ENCODE measurements at places on chromosomes 3 and 15.

DNA sequence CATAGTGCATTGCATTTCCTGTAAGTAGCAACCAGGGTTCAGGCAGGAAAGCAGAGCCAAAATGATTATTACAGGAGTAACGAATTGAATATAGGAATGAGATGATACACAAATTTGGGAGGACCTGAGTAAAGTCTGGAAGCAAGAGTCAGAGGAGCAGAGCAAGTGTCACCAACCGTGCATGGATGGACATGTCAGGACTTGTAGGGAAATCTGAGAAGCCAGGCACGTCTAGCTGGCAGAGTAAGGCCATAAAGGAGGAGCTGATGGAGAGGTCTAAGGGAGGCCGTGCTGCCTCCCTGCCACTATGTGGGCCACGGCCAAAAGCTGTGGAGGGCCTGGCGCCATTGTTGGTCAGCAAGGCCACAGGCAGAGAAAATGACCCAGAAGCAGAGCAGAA is 22.4 kb downstream of the GJD2 start:
- no peak for DNase-seq

DNA sequence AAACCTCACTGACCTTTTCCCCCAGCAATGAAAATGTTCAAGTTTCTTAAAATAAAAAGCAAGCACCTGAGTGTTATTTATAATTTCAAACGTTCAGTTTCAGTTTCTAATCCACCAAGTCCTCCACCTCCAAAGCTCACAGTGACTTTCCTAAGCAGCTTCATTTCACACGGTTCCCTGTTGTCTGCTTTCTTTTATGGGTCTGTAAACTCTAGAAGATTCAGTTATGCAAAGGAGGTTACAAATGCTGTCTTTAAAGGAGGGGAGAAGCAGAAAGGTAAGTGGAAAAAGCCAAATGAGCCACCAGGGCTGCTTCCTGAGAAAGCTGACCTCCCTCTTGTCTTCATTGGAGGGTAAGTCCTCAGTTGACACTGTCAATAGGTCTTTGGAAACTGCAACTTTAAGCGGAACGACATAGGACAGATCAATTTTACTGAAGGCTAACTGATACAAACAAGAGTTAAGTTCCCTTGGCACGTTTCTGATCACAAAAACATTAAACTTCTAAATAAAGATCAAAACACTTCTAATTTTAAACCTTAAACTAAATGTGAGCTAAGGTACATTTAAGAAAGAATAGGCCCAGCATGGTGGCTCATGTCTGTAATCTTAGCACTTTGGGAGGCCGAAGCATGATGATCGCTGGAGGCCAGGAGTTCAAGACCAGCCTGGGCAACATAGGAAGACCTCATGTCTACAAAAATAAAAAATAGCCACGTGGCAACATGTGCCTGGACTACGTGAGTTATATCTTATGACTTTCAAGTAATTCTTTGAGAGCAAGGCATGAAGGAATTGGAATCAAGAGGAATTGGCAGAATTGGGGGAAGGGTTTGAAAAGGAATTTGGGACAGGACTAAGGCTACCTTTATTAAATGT is 151.9 kb upstream of the UBE2E1 start:
- no peak for DNase-seq

DNA sequence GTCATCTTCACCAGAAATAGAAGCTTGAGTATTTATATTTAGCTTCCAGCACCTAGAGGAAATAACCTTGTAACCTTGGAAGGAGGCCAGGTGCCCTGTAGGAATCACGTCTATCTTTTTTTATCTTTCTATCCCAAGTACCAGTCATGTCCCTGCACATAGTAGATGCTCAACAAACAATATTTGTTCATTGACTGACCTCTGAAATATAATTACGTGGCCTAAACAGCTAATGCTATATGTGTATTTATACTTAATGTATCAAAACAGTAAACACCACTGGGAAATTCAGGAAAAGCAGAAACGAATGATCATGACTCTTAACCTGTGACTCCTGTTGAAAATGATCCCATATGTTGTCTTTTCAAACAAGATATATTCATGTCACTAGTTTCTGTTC is 97.9 kb upstream of the ADAMTSL3 start:
- no peak for DNase-seq

GRCh38 chr15:91142106-91142744 is 42.2 kb downstream of the SV2B start:
- DNase-seq: no peak

- DNase-seq: no peak
Measured at GRCh38 chr3:113157408-113158030, 53.8 kb upstream of the BOC start.

DNA sequence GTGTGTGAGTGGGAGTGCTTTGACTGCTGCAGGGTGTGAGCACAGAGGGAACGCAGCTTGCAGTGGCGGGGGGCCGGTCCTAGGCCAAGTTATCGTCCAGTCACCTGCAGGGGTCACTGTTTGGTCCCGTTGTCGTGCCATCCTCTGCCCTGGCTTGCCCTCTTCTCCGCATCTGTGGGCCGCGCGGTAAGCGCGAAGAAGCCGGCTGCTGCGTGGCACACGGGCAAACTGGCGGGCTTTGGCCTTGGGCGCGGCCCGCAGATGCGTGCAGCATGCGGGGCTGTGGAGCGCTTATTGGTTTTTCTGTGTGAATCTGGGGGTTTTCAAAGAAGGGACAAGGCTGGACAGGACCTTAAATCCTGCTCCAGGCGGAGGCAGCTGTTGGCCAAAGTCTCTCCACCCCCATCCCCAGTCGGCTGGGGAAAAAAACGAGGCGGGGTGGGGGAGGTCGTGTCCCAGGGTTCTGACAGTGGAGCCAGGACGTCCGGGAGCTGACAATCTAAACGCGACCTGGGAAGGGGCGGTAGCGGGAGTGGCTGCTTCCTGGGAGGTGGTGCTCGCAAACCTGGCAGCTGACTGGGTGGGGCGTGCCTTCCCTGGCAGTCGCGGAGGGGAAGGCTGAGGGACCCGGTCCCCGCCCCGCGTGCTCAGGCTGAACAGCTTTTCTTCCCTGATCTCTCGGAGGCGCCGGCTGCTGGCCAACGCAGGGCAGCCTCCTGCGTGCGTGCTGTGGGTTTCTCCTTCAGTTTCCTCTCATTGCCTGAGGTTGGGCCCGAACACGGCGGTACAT is 39.7 kb upstream of the VEPH1 start:
- no peak for DNase-seq

GRCh38 chr15:34154725-34155204 is 52.9 kb downstream of the PGBD4 start:
- DNase-seq: no peak

DNA sequence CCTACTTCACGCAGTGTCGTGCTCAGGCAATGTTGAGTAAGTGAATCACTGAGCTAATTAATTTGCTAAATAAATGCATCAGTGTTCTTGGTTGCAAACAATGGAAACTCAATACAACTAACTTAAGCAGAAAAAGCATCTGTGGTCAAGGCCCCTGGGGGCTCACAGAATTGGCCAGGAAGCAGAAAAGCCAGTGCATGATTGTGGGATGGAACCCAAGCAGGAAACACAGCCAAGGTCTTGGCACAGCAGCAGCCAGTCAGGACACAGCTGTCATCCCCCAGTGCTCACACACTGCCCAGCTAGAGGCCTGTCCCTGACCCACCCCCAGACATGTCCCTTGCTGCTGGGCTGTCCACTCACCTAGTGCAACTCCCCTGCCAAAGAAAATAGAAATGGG is 85.9 kb downstream of the AQP9 start:
- DNase-seq: no peak

- DNase-seq: no peak
Measured at GRCh38 chr3:187913617-187914033, 168.4 kb upstream of the BCL6 start.

GRCh38 chr3:61646360-61646759 is 85.0 kb downstream of the PTPRG start:
- DNase-seq: no peak

DNA sequence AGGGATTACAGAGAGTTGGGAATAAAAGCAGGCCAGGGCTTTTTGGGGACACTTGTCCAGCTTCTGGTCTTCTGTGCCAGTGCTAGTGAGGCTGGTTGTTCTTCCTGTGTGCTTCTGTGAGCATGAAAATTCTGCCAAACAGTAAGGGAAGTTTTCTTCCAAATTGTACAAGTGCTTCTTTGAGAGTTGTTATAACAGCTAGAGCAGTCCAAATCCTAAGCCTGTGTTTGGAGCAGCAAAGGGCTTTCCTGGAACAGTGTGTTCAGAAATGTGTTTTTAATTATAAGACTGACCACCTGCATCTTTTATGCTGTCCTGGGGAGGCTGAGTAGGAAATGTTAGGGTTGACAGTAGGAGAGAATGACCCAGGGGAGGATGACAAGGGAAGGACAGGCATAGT is 223.0 kb upstream of the P2RY1 start:
- DNase-seq: no peak

- DNase-seq: no peak
Measured at GRCh38 chr3:141746962-141747361, 8.9 kb downstream of the RNF7 start.

DNA sequence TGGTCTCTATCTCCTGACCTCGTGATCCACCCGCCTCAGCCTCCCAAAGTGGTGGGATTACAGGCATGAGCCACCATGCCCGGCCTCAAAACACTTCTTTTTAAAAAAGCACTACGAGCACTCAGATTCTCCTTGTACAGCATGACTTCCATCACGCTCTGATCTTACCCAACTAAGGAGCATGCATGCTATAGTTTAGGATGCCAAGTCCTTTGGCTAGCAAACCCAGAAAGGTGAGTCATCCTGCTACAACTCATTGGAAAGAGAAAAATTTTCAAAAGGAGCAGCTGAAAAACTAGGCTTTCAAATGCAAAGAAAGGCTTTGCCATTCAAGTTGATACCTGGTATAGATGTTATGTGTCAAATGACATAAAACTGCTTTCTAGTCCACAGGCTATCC is 70.3 kb upstream of the PRICKLE2 start:
- no peak for DNase-seq

DNA sequence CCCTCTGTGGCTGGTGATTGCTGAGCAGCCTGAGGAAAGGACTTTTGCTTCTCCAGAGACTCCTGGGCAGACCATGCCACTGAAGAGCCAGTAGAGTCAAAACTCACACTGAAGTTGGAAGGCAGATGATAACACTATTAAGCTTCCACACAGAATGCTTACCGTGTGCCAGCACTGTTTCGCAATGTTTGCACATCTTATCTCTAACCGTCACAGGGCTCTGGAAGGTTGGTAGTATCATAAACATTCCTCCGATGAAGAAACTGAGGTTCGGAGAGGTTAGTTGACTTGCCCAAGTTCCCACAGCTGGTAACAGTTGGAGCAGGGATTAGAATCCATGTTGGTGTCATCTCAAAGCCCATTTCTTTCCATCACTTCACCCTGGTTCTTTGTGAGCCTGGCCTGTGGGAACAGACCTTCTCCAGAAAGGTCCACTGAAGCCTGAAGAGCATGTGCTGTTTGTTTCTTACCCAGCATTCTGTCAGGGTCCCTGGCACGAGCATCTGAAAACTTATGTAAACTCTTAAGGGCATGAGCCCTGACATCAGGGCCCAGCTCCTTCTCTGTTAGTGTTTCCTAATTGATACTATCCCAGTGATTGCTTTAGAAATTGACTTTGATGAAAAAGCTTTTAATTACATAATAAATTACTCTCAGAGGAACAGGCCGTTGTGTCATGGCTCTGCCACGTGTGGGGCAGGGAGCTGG is 77.0 kb upstream of the PRR23C start:
- DNase-seq: no peak

GRCh38 chr15:73923156-73923487 is 3.1 kb upstream of the LOXL1 start:
- no peak for DNase-seq

DNA sequence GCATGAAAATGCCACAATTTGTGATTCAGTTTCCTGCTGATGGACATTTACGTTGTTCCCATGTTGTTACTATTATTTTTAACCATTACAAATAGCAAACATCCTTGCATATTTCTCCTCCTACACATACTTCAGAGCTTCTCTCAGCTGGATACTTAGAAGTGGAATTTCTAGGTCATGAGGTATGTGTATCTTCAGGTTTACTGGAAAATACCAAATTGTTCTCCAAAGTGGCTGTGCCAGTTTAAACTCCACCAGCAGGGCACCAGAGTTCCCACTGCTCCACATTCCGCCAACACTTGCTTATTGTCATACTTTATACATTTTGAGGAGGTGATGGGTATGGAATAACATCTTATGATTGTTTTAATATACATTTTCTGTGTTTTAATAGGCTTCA is 45.7 kb downstream of the PRR23E start:
- DNase-seq: no peak

- no peak for DNase-seq
Measured at GRCh38 chr15:37397266-37398022, 297.1 kb upstream of the MEIS2 start.

DNA sequence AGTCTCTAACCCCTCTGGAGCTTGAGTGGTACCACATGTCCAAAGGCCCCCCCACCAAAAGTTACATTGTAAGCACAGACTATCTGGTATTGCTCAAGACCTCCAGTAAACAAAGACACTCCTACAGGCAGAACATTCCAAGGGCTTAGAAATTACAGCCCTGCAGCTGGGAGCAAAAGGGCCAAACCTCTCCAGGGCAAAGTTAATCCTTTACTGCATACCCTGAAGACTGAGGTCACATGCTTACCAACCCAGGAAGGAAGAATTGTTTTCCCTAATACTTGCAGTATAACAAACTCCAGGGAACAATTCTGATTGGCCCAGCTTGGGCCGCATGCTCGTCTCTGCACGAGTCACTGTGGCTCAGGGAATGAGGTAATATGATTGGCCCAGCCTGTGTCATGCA is 266.1 kb upstream of the NR2F2 start:
- DNase-seq: no peak

DNA sequence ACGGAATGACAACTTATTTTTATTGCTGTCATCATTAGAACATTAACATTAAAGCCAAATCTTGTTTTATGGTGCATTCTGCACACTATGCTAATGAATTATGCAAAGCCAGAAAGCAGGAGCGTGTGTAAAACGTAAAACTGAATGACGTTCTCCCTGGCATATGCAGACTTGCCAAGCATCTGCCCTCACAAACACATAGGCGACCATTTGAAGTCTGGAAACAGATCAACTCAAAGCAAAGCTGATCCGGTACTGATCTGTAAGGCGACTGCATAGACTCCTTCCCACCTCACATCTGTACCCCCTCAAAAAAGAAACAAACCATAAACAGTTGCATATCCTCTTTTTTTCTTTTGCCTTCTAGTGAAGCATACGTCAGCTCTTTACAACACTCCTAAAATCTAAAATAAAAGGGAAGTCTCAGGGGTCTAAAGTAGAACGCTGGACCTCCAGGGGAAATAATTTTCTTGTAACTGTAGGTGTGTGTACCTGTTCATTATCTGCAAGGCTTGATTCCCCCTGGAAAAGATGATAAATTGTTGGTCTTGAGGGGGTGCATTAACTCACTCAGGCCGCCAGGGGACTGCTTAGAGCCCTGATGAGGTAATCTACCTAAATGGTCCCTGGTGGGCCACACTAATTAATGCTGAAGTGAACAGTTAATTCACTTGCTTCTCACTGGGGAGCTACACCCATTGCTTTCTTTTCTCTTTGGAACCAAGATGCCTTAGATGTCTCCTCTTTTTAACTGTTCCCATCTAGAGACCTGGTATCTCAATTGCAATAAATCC is 231.4 kb downstream of the CDIN1 start:
- DNase-seq: no peak

GRCh38 chr3:149969110-149969939 is 1.4 kb downstream of the PFN2 start:
- peak; percentile 16 for DNase-seq

- no peak for DNase-seq
Measured at GRCh38 chr3:104190681-104191080, 1176.0 kb upstream of the ALCAM start.

Data from NCI-H187 treated with DMSO at 0.1 percent for 48 hours (cell line).